ENCODE measurements at places on chromosomes 7 and 10. TPM values are rescaled to one million over a fixed set of nuclear protein-coding genes. Genes with fewer than 3 reads are reported as not detected.

DNA sequence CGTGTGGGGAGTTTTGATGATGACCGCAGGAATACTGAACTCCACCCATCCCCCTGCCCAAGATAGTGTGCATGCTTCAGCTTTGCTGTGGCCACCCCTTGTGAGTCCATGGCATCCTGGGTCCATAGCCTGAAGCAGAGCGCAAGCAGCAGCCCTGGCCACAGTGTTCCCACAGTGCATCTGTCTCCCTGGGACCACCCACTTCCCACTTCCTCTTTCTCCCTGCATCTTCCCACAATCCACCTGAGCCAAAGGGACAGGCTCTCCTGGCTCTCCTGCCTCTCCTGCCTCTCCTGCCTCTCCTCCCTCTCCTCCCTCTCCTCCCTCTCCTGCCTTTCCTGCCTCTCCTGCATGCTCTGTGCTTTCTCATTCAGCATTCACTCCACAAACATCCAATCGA, 150.7 kb downstream of the PAXIP1 start:
- DNase-seq: no peak

NPC1L1 gene
- total RNA-seq: 61.3 TPM

DNA sequence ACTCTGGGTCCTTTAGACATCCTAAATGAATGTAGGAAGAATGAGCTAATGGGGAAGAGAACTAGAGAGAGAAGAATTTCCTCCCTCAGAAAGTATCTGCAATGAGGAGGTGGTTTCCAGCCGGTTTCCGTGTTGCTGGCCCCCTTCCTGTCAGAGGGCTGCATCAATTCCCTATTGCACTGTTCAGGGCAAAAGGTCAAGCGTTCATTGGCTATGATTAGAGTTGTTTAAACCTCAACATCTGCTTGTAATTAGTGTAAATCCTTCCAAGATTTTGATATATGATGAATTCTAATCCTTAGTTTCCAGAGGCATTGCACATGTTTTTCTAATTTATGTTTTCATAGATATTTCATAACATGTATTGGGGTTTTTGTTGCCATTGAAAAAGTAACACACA, 107.3 kb upstream of the SGCE start:
- no peak for DNase-seq

IL6 gene
- 0.52 TPM for total RNA-seq

GRCh38 chr7:11831736-11832495, at the start of gene THSD7A:
TSS of gene THSD7A (minus strand) at chr7:11832198. CDS start at chr7:11831946, 252 bp downstream.
- DNase-seq: peak; percentile 36

SLC16A9 gene
- 5.6 TPM for total RNA-seq

DNA sequence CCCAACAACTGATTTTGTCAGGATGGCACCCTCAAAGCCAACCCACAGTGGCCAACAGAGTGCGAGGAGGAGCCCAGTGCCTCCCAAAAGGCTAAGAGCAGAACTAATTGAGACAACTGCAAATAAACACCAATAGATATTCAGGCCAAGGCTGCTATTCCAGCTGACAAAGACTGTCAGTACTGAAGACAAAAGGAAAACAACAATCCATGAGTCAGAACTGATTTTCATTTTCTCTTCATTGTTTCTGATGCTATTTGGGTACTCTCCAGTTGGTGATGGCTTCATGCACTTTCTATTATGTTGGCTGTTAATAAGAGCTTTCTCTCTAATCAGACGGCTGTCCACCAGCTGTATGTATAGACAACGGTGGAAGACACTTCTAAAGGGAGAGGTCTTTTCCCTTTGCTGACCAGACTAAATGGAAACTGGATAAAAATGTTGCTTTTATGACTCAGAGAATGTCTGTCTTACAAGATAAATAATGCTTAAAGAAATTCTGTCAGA, 515.9 kb downstream of the PARD3 start:
- no peak for DNase-seq

C10orf105 gene
- 0.06 TPM for total RNA-seq

- DNase-seq: no peak
Observed at GRCh38 chr10:8349610-8350249, 295.2 kb downstream of the GATA3 start.

- DNase-seq: peak; percentile 24
Observed at GRCh38 chr7:39709768-39710311, 86.5 kb downstream of the RALA start.

DNA sequence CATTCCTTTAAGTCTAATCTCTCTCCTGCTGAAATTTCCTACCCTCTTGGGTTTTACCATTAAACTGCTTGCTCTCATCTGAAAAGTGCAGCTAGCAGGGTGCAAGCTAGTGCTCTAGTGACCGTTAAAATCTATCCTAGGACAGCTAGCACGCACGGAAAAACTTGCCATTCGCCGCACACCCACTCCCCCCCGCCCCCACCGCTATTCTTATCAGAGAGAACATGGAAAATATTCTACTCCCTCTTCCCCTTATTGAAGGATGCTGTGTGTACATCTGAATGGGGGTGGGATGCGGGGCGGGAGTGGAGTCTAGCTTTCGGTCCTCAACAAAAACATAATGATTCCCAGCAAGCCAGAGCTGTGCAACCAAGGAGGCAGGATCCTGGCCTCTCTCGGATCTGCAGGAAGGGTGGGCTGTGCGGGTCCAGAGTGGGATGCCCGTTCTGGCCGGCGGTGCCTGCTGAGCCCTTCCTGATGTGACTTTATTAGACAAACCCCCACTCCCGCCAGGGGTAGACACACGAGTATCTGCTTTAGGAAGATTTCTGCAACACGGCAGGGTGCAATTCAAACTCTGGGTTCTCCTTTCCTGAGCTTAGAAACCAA, 1.1 kb upstream of the ADRA2A start:
- DNase-seq: no peak

TMEM229A gene
- 0.66 TPM for total RNA-seq

DNA sequence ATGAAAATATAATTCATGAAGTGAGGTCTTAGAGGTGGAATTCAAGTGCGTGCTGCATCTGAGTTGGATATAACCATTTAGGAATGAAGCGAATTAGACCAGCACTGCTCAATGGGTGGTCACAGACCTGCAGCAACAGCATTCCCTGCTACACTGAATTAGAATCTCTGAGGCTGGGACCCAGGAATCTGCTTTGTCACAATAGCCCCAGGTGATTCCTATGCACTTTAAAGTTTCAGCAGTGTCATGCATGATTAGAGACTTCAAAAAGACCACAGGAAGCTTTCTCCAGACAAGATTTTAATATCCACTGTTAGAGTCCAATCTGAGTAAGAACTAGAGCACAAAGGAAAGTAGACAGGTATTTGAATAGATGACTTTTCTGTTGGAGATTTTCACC, 352.8 kb upstream of the VSTM2A start:
- no peak for DNase-seq

DNA sequence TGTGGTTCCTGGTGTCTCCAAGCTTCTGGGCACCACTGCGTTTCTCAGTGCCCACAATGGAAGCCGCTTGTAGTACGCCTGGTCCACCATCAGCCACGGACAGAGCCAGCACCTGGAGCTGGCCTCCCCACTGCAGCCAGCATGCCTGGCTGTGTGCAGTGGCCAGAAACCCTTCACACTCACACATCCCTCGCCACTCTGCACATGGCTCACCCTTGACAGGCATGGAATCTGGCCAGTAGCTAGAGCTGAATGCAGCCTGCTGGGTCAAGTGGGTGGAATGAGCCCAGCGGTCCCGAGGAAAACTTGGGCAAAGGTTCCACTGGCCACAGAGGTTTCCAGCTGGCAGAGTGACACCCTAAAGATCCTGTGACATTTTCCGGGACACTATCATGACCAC, 146.0 kb upstream of the ADO start:
- DNase-seq: no peak

GRCh38 chr7:44286182-44286617, 39.2 kb downstream of the CAMK2B start:
- DNase-seq: no peak

DNA sequence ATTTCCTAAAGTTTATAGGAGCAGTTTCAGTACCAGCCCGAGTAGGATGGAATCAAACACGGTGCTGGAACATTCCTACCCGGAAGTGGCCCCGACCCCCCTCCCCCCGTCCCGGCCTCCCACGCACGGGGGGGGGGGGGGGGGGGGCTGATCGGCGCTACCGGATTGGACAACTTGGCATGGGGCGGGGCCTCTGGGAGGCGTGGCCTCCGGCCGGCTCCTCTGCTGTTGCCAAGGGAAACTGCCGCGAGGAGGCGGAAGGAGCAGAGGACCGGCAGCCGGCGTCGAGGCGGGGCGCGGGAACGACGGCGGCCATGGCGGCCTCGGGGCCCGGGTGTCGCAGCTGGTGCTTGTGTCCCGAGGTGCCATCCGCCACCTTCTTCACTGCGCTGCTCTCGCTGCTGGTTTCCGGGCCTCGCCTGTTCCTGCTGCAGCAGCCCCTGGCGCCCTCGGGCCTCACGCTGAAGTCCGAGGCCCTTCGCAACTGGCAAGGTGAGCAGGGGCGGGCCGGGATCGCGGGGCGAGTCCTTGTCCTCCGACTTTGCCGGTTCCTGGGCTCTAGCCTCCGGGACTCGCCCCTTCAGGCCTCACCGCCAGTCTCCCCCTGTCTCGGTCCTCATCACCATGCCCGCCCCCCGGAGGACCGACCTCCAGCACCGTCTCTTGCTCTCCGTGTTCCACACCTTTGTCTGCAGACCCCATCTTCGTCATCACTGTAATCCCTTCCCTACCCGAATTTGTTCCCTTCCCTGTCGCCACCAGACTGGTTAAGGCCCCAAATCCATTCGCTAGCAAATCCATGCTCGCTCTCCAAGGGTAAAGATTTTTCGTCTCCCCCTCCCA, at the start of gene RHBDD2:
TSS of gene RHBDD2 (plus strand) at position 266 of the 843 bp plus-strand sequence. CDS start at position 315, 49 bp downstream.
- peak; percentile 97 for DNase-seq

NRF1 gene
- 16.4 TPM for total RNA-seq

GRCh38 chr7:54426406-54426805, 115.8 kb upstream of the VSTM2A start:
- no peak for DNase-seq

DNA sequence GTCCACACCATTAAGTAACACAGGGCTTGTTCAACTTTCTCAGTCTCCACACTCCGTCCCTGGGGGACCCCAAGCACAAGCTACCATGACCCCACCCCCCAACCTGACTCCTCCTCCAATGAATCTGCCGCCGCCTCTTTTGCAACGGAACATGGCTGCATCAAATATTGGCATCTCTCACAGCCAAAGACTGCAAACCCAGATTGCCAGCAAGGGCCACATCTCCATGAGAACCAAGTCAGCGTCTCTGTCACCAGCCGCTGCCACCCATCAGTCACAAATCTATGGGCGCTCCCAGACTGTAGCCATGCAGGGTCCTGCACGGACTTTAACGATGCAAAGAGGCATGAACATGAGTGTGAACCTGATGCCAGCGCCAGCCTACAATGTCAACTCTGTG, 81.1 kb upstream of the SAMD8 start:
- DNase-seq: no peak

PRPS1L1 gene
- total RNA-seq: not detected

VSIR gene
- 83.9 TPM for total RNA-seq

- no peak for DNase-seq
Observed at GRCh38 chr10:6470894-6471618, 109.0 kb downstream of the PRKCQ start.

DNA sequence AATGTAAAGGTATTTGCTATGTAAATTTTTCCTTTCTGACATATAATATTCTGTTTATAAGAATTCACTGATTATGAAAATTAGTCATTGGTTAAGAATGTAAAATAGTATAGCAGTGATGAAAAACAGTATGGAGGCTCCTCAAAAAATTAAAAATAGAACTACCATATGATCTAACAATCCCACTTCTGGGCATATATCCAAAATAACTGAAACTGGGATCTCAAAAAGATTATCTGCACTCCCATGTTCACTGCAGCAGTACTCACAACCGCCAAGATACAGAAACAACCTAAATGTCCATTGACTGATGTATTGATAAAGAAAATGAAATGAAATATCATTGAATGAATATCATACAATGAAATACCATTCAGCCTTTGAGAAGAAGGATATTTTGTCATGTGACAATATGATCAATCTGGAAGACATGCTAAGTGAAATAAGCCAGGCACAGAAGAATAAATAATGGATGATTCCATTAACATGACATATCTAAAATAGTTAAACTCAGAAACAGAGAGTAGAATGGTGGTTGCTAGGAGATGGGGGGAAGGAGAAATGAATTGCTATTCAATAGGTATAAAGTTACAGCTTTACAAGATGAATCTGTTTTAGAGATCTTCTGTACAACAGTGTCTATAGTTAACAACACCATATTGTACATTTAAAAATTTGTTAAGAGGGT, 14.0 kb downstream of the C10orf88 start:
- DNase-seq: no peak
